AG10803 (cell line): ENCODE measurements at places on chromosomes 3 and 15.

- DNase-seq: no peak
Measured at GRCh38 chr15:98997755-98998154, 9.8 kb downstream of the PGPEP1L start.

DNA sequence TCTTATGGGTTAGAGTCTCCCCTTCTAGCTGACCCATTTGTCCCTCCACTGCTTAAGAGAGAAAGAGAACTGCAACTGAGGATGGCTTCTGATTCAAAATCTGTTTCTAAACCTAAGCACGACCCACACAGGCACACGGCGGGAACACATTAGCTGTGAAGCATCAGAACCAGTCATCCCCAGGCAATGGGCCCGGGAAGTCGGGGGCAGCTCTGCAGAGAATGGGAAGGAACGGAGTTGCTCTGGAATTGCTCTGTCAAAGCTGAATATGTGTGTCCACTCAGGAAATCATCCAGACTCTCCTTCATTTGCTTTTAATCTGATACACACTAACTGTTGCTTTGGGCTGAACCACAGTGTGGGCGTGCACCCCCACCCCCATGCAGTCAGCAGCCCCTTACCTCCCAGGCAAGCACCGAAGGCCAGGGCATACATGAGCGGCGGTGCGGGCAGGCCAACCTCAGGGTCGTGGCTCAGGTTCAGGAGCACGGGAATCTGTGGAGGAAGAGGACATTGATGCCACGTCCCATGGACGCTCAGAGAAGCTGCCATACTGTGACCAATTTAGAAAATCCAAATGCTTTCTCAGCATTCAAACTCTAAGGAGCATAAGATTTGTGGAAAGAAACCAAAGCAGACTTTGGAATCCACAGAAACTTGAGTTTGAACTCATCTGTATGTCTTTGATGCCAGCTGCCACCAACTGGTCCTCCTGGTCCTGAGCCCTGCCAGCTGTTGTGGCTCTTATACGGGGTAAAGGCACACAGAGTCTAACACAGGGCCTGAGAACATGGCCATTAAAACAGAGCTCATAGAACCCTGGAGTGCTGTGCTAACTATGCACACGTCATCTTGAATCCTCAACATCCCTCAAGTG, 247.9 kb downstream of the OCA2 start:
- no peak for DNase-seq

DNA sequence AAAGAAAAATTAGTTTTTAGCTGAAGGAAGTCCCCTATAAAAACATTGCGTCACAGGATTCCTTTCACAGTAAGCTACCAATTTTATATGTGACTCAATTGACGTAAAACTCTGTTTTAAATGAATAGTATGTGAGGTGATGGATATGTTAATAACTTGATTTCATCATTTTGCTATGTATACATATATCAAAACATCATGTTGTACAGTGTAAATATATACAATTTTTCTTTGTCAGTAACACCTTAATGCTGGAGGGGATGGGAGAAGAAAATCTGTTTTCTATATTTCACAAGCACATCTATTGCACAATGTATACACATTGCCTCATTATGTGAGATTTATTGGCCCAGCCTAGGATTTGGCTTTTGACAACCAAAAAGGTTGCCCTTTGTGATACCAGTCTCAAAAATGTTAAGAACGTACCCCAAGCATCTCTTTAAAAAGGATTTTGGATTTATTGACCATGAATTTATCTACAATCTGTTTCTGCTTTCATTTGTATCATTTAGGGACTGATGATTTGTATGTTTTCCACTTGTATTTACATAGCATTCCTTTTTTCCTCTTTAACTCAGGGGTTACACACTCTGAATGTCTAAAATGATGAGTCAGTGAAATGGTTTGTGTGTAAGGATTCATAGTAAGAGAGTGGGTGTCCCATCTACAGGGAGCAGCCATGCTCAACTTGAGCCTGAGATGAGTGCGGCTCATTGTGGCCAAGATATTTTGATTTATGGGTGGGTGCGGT, 62.6 kb downstream of the CRTC3 start:
- DNase-seq: peak; percentile 89

DNA sequence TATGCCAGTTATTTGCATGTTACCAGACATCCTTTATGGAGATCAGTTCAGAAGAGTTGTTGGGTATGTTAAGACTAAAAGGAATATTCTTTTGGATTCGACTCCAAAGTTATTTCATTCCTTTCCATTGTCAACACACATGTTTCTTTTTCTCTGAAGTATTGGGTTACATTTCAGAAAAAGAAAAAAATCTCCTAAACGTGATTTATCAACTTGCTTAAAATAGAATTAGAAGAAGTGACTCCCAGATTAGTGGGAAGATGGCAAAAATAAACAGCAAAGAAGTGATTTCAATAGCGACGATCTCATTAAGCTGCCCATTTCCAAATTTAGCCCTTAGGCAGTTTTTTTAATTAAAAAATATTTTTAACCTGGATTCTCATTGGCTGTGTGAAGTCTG, 85.4 kb downstream of the TIGIT start:
- DNase-seq: peak; percentile 52

- DNase-seq: no peak
Measured at GRCh38 chr15:77630956-77631744, 1.6 kb downstream of the LINGO1 start.

GRCh38 chr3:61497463-61497862, 63.9 kb upstream of the PTPRG start:
- no peak for DNase-seq

DNA sequence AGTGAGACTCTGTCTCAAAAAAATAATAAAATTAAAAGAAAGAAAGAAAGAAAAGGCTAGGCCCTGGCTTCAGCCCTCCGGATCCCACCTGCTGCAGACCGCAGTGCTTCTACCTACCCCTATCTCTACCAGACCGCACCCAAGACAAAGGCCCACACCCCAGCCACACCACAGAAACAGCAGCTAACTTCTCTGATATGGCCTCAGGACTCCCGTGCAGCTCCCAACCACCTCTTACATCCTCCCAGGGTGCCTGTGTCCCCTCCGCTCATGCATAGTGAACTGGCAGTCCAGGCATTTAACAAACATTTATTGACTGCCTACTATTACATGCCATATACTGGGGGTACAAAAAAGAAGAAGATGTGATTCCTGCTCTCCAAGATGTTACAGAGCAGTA, 6.9 kb upstream of the HTR3C start:
- DNase-seq: no peak

DNA sequence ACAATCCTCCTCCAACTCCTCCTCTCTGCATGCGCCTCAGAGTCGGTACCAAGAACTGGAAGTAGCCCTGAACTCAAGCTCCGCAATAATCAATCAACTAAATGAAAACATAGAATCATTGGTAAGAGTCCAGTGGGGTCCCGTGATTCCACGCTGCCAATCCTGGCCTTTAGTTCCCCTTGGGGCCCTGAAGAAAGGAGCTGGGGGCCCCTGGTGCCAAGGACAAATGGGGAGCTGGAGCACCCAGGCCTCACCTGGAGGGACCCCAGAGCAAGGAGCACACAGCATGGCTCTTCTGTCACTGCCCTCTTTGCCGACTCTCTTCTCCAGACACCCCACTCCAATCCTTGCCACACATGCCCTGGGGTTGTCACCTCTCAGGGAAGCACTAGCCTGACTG, 80.3 kb downstream of the ADAMTS7 start:
- DNase-seq: no peak

- peak; percentile 14 for DNase-seq
Measured at GRCh38 chr15:41284427-41285177, 47.8 kb downstream of the OIP5 start.

GRCh38 chr3:10137178-10137577, 4.4 kb upstream of the VHL start:
- DNase-seq: no peak

DNA sequence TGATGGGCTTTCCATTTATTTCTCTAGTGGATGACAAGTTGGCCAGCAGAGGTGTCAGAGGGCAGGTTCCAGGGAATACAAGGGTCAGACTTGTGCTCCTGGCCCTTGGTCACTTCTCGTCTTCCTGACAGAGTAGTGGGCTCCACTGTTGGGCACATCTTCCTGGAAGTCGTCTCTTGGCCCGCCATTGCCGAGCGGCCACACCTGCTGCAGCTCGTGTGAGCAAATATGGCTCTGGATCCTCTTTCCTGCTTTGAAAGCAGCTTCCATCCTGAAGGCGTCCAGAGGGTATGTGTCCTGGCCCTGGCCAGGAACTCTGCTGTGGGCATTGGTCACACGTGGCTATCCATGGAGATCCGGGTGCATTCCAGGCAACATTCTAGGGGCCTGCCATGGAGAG, 100.2 kb downstream of the SNRPN start:
- DNase-seq: no peak

GRCh38 chr3:169237201-169237600, 426.3 kb downstream of the MECOM start:
- DNase-seq: no peak

- DNase-seq: peak; percentile 40
Measured at GRCh38 chr3:100709842-100710260, 557 bp downstream of the TFG start.

GRCh38 chr15:94451466-94451865, 220.1 kb downstream of the MCTP2 start:
- DNase-seq: no peak

- peak; percentile 86 for DNase-seq
Measured at GRCh38 chr3:71341721-71342120, 241.8 kb downstream of the FOXP1 start.

DNA sequence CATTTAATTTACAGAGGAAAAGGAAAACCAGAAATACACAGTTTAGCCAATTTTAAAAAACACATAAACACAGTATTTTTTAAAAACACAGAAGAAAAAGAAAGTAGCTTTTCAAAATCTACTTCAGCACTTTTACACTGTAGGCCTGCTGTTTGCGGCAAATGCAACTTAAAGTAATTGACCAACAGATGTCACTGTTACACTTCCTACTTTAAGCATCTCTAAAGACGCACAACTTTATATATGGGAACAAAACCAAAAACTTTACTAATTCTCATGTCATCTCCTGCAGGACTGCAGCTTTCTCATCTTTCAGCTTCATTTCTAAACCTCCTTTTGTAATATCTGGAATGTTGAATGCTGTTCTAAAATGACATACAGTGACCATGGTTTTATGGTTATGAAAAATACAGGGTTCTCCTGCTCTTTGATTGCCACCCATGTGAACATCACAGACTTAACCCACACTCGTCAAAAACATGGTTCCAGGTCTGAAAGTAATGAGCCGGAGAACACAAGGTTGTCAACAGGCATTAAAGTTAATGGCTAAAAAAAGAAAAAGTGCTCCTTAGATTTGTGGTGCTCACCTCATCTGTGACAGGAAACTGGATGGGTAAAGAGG, 107.9 kb downstream of the FMN1 start:
- DNase-seq: peak; percentile 82

GRCh38 chr15:79172801-79173460, 82.4 kb upstream of the RASGRF1 start:
- no peak for DNase-seq

DNA sequence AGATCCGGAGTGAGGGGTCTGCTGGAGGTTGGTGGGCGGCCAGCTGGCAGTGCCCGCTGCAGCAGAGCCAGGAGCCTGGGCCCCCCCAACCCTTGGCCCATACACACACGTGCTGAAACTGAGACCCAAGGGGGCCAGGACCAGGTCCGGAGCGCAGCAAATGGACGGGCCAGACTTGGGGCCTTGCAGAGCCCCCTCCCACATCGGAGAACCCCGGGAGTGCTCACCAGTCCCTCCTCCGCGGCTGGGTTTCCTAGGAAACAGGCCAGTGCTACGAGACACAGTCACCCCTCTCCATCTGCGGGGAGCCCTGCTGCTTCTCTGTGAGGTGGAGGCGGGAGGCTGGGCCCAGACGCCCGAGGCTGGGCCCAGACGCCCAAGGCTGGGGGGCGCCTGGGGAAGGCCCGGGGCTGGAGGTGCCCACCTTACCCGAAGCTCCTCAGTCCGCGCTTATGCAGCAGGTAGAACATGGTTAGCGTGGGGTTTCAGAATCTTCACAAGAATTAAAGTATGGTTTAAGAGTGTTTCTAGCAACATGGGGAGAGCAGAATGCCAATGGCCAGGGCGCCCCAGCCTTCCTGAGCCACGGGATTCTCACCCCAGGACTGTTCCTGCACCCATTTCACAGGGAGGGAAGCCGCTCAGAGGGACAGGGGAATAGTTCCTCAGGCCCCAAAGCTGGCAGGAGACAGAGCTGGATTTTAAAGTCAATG, 135.0 kb upstream of the PRR20G start:
- no peak for DNase-seq

DNA sequence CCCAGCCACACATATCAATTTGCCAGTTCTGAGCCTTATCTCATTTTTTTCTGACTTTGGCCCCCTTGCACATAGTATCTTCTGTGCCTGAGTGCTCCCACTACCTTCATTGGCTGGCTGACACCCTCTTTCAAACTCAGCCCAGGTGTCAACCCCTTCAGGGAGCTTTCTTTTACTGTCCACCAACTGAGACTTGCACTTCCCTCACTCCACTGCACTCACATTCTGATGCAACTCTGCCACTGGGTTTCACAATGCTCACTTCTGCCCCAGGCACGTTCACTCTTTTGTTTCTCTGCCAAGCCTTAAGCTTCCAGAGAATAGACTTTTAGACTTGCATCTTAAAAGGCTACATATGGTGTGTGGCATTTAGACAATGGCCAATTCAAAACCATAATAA, 101.5 kb upstream of the CBLB start:
- DNase-seq: peak; percentile 94

GRCh38 chr15:64911311-64912186, at the start of gene ANKDD1A:
Gene ANKDD1A, plus strand, starts transcription at chr15:64911902. Its CDS starts 29 bp downstream, at chr15:64911931.
- peak; percentile 30 for DNase-seq

DNA sequence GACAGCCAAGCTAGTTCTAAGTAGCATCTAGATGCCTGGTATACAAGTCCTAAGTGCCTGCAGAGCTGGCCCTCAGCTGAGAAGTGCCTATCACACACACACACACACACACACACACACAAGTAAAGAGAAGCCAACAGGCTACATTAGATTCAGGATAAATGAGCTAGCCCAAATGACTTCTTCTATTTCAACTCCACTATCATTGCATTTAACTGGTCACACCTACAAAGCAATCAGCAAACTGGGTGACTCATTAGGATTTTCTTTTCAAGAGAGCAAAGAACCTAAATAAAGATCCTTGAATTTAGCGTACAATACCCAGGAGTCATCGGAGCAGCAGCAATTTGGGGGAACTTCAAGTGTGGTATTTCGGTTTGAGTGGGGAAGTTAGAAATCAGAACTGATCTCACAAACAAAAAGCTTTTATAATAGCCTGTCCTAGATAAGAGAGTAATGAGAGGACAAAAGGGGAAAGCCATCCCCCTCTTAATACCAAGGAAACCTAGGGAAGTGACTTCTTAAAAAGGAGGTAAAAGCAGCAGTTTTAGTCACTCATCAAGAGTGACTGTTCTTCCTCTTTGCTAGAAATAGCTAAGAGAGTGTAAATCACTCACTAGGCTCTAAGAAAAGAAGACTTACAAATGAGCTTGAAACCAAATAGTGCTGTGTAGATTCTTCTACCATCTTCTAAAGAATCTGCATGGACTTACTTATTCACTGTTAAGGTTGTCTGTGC, 112.7 kb downstream of the TNIK start:
- DNase-seq: peak; percentile 28

DNA sequence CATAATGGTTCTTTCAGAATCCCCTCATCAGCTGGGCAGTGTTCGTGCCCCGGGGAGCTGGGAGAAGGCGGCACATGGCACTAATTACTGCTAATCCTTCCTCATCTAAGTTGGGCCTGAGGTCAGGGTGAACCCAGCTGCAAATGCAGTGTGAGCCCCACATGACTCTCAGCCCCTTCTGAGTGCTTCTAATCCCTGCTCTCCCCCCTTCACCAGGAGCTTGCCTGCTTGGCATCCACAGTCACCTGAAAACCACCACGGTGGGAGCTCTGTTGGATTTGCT, 455 bp upstream of the TRPM1 start:
- DNase-seq: no peak
